ENCODE measurements at places on chromosomes 5 and 9.
A peak's percentile ranks its signal among the peaks of the same experiment; 100 is the strongest.

- no peak for DNase-seq
Observed at GRCh38 chr9:120362446-120362845, 217.5 kb downstream of the CDK5RAP2 start.

- no peak for DNase-seq
Observed at GRCh38 chr9:126818482-126818881, 13.6 kb downstream of the ZBTB43 start.

DNA sequence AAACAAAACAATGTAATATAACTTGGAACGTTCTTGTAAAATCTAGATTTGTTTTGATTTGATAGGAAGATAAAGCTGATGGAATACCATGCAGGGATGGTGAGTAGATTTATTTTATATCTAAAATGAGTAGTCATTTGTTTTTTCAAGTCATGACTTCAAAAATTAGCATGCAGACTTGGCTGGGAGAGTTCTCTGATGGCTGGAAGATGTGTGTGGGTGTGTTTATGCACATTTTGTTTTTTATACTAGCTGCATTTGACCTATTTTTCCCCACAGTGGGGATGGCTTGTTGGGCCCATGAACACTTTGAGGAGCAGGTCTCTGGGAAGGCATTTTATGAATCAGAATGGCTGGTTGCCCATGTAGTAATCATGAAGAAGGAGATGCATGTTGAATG, 109.2 kb downstream of the MTRR start:
- no peak for DNase-seq

- no peak for DNase-seq
Observed at GRCh38 chr9:73911804-73912203, 585.3 kb upstream of the RORB start.

GRCh38 chr5:34494111-34494755, 161.9 kb upstream of the RAI14 start:
- peak; percentile 76 for DNase-seq

DNA sequence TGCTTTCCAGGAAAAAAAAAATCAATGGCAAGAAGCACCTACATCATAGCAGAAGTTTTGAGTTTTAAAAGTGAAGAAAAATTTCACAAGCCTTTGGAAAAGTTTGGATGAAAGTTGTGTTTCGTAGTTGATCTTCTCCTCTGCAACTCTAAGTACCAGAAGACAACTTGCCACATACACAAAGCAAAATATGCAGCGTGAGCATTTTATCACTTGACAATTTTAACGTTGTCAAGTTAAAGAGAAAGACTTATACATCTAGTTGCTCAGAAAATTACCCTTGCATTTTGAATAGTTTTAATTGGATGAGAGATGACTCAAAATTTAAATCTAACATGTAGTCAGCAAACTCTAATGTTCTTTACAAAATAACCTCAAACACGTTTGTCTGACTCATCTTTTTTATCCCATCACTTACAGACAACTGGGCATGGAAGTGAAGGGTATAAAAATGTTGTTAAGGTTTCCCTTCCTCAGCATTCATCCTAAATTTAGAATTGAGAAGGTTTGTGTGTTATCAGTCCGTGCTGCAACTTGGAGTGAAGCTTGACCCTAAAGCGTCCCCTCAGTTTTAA, 213.4 kb downstream of the MARCHF11 start:
- no peak for DNase-seq

Data from fibroblast of skin of back (primary cell).